ENCODE measurements at places on chromosomes 2 and 18.
A peak's percentile ranks its signal among the peaks of the same experiment; 100 is the strongest.

- no peak for DNase-seq
These were observed 435 bp downstream of the RNF181 start for GRCh38 chr2:85596026-85596333.

DNA sequence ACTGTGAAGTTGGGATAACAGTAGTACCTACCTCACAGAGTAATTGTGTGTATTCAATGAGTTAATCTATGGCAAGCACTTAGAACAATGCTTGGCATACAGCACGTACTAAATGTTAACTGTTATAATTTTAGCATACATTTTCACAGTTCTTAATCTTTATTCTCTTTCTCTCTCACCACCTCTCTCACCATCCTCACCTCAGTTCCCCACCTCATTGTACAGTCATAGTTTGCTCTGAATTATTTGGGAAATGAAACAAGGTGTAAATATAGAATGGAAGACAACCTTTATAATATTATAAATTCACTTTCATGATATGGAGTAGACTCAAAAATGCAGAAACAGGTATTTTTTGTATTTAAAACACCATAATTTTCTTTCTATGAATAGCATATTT is 40.0 kb upstream of the DNAH7 start:
- no peak for DNase-seq

- no peak for DNase-seq
These were observed 148.4 kb downstream of the SH3RF3 start for GRCh38 chr2:109277406-109277805.

GRCh38 chr2:46716927-46717326 is 198.7 kb downstream of the MCFD2 start:
- no peak for DNase-seq

DNA sequence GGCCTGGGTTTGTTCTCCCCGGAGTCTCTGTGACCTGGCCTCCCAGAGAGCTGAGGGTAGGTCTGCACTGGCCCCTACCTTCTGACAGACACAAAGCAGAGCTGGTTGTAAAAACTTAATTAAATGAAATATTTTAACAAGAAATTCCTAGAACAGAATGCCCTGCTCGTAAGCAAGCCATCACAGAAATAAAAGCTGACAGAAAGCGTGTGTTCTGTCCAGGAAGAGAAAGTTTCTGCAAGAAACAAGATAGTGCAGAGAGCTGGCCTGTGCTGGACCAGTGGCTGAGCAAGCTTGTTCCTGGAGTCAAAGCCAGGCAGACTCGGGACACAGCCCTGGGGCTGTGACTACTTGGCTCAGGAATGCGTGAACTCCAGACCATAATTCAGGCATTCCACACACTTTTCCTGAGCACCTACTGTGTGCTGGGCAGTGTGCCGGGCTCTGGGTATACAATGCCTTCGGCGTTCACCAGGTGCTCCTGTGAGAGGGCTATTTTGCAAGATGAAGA is 51.6 kb downstream of the APOB start:
- DNase-seq: no peak

DNA sequence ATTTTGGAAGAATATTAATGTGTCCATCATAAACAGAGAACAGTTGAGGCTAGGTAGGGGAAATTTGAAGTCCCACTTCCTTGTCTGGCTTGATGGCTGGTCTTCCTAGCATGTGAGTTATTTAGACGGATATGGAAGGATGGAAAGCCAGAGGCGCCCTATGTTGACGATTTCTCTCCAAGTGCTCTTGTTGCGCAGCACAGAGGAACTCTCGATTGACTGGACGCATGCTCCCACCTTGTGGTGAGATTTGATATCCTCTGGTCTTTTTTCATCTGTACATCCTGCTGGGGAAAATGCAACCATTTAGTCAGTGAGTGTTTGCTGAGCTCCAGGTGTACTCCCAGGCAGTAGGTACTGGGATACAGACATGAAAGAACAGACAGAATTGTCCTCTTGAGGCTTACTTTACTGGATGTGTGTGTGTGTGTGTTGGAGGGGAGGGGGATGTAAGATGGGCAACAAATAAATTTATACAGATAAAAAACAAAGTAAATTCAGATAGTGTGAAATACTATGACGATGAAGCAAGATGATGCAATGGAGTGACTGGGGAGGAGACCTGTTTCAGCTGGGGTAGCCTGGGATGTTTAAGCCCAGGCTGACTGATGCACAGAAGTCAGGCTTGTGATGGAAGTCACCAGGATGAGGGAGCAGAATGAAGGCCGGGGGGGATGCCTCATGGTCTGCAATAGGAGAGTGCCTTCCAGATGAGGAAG is 137.2 kb downstream of the TRIM43 start:
- DNase-seq: no peak

DNA sequence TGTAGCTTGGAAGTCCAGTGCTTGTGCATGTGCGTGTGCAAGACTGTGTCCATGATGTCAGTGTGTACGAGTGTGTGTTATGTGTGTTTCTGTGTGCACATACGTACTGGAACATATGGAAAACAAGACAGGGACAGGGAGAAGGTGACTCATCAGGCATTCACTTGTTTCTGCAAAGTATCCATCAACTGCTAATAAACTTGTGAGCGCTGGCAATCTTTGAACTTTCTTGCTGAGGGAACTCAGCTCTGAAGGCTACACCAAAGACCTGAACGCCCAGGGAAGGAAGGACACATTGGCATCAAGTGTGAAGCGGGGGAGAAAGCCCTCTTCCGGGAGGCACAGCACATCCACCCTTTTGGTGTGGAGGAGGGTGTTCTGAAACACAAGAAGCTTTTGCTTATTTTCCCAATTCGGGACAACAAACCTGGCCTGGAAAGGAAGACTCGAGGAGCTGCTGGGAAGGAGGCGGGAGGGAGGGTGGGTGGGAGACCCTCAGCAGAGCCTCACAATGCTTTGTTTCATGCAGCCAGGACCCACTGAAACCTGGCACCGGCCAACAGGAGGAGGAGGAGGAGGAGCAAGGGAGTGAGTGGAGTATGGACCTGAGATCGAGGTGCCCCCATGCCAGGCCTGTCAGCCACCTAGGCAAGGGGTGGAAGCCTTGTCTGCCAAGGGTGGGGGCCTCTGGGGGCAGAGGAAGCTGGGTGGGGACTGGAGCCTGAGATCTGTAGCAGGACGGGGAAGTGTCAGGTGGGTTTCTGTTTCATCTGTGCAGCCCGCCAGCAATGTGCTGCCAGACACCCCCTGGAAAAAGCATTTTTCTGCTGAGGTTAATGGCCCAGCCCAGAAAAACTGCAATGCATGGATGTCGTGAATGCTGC is 26.8 kb downstream of the SMAD7 start:
- no peak for DNase-seq

- DNase-seq: no peak
These were observed 28.2 kb upstream of the TNP1 start for GRCh38 chr2:216888081-216888480.

DNA sequence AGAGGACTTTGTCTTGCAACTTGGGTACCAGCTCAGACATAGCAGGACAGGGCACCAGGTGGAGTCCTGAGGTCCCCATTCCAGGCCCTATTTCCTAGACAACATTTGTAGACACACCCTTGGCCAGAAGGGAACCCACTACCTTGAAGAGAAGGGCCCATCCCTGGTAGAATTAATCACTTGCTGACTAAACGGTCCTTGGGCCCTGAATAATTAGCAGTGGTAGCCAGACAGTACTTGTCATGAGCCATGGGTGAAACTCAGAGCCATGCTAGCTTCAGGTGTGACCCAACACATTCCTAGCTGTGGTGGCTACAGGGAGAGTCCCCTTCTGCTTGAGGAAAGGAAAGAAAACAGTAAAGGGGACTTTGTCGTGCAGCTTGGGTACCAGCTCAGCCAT is 28.5 kb upstream of the ACTR2 start:
- DNase-seq: no peak

DNA sequence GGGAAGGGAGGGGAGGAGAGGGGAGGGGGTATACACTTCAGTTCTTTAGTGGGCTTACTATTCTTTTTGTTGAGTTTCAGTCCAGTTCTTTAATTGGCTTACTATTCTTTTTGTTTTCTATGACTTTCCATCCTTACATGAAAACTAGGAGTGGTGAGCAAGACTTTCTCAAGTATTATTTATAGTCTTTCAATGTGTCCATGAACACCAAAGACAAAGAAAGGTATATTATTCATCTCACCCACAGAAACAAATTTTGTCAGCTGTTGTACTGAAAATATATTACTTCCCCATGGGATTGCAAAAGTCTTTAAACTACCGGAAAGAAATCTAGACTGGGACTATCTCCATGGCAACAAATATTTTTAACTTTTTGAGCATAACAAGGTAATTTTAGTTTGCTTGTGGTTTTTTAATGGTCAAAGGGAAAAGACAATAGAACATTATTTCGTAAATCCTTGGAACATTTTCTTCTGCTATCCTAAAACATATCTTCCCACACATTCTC is 17.6 kb downstream of the ADAM17 start:
- peak; percentile 88 for DNase-seq

- no peak for DNase-seq
These were observed 1.5 kb upstream of the WNT10A start for GRCh38 chr2:218878926-218879761.

DNA sequence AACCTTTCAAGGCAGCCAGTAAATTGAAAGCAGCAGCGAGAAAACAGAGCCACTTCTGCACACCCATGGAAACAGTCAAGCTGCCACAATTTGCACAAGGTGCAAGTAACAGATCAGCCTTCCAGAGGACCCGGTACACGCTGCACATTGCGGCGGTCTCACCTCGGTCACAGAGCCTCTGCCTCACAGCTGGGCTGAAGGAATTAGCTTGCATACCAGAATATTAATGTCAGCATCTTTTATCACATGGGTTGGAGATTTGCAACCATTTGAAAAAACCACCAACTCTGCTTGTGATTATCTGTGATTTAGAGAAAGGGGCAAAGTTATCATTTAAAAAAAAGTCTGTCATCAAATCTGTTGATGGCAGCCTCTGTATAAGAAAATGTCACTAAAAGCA is 330.5 kb upstream of the TCF4 start:
- no peak for DNase-seq

DNA sequence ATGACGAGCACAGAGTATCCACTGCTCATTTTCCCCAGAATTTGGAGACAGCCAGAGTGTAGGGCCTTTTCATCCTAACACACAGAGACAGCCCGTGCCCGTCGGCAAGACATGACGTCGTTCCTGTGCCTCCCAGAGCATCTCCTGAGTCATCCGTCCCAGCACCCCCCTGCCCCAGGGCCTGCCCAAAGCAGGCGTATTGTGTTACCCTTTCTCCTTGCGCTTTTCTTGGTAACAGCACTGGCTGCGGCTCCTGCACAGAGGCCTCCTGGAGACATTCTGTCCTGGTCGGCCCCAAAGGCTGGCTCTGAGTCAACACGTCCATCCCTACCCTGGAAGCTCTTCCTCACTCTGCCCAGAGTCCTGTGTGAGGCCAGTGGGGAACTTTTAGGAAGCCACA is 217.1 kb downstream of the KLHL29 start:
- DNase-seq: no peak
